ENCODE measurements at places on chromosomes 7 and 10.
A peak's percentile ranks its signal among the peaks of the same experiment; 100 is the strongest.

DNA sequence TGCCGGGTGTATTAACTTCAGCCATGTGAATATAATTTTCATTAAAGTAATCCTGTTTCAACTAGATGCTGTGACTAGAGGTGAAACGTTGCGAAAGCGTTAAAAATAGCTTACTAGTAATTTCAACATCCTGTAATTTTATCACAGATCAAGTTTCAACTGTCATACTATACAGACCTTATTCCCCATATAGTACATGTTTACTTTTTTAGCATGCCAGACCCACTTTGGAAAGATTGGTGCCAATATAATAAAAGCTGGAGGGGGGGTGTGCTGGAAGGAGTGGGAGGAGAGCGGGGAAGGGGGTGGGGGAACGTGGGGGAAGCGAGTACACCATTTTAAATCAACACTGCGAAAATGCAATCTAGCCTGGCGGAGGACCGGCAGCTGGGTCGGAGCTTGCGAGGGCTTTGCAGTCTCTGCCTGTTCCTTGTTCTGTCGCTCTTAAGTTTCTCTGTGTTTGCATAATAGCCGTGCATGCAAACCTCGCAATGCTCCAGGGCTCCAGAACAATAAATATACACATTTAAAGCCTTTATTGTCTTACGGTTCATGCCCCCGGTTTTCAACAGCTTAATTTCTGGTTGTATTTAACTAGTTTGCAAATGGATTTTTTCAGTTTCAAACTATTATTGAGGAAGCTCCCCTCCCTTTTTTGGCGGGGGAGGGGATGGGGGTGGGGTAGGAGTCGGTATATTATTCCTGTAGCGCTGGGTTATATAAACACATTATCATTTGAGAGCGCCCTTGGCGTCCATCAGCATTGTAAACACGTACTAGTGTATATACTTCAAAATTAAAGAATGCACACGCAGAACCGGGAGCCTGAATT is 1.3 kb upstream of the ARID5B start:
- DNase-seq: peak; percentile 3

DNA sequence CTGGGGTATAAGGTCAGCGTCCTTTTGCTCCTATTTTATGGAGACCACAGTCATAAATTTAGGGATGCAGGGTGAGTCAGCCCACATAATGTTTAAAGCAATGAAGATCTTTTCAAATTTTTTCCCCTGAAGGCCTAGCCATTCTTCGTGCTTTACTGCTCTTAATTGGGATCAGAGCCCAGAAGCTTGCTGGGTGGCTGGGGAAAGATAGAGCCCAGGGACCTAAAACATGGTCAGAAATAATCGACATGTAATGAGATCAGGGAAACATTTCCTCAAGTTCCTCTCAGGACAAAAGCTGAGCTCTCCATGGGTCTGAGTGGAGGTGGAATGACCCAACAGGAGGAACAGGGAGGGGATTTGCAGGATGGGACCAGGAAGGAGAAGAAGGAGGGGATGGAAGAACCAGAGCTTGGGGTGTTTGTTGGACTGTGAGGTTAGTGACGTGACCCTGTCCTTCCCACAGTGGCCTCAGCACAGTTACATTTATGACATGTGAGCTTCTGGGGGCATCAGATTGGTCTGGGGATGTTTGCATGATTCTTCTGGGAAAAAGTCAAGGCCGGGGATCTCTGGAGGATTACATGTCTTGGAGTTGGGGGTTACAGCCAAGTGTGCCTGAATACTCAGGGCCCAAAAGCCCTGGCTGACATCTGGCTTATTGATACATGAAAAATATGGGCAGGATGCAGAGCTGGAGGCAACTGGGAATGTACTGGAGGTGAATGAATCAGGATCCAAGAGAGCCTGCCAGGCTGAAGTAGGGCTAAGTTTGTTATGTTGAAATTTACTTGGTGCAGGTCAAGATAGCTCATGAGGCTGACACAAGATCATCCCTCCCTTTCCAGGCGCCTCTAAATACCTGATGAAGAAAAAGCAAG is 477.9 kb downstream of the RPS24 start:
- DNase-seq: no peak

DNA sequence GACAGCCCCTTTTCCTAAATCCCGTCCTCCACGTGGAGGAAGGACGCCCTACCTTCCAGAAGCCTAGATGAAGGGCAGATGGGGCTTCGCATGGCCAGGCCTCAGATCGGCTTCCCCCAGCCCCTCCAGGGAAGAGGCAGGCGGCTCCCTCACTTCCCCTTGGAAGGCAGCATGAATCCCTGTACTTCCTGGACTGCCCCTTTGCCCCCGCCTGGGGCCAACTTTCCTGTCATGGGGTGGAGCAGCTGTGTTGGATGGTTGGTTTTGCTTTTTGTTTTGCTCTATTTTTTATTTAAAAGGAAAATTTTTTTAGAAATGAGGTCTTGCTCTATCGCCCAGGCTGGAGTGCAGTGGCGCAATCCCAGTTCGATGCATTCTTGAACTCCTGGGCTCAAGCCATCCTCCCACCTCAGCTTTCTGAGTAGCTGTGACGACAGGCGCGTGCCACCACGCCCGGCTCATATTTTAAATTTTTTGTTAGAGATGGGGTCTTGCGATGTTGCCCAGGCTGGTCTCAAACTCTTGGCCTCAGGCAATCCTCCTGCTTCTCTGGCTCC is 27.2 kb downstream of the GTF2IRD1 start:
- no peak for DNase-seq

- peak; percentile 69 for DNase-seq
Observed at GRCh38 chr7:74324531-74325209, 35.5 kb downstream of the CLIP2 start.

- no peak for DNase-seq
Observed at GRCh38 chr7:83452256-83452655, 196.7 kb downstream of the SEMA3E start.

DNA sequence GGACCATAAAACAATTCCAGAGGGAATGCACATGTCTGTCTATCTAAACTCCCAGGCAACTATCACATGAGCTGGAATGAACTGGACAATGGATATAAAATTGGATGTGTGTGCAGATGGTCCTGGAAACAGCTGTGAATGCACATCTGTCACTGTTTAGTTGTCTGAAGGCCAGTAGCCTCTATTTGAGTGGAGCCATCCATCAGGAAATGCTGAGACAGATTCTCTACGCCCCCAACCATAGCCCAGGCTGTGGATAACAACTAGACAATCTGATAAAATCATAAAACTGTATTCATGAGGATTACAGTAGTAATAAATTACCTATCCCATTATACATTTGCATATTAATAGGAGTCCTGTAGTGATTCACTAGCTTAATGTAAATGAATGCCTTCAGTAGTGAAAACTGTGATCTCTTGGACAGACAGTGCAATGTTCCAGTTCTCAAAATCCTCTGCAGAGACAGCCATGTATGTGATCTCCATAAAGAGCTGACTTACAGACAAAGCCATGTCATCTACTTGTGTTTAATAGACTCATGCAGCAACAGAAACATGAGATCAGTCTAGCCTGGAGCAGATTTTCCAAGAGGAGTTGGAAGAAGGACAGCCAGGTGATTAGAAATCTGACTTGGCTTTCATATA is 907.6 kb downstream of the KCNMA1 start:
- DNase-seq: no peak

Measured in nucleus accumbens (tissue), 56 donors.